ENCODE measurements at places on chromosomes 2 and 18.

GRCh38 chr18:25113566-25113965, 238.4 kb downstream of the ZNF521 start:
- DNase-seq = no peak

GRCh38 chr18:59139291-59139614, 431 bp upstream of the SEC11C start:
- peak; percentile 92 for DNase-seq

DNA sequence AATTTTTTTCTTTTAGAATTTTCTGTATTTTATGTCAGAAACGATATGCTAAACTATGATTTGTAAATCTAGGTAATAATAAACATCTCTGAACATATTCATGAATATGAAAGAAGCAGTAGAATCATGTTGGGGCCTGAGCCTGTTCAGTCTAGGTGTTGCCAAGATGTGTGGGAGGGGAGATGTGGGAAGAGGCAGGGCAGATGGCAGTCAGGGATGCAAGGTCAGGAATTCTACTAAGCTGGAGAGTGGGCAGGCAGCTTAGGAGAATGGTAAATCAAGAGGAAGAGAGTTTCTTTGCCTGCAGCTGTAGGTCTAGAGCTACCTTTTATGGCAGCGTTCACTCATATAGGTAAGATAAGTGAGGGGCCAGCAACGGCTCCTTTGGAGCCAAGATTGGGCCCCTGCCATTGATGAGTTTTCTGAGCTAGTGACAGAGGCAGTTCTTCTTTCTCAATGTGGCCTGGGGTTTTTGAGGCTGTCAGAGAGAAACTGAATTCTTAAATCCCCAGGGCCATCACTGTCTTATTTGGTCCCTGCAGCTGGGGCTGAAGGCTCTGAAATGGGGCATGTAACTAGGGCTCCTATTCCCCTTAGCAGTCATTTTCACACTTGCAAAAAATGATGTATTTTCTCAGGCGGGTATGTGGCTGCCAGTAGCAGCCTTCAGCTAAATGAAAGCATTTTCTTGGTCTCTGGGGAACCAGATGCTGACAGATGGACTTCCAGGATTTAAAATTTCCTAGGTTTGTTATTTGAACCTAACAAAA, 232.8 kb downstream of the PIK3C3 start:
- no peak for DNase-seq

GRCh38 chr2:234429265-234429664, 67.6 kb downstream of the ARL4C start:
- DNase-seq = no peak

- DNase-seq = no peak
These were observed 4.6 kb downstream of the DYSF start for GRCh38 chr2:71457923-71458322.

Data from CD4-positive, alpha-beta T cell (primary cell).